Lower lobe of right lung (tissue), 2 donors: ENCODE measurements at places on chromosomes 1 and 21.

GRCh38 chr1:29749024-29749945 lies 513.0 kb downstream of the PTPRU start:
- no peak for DNase-seq
- no peak overlapping the region for H3K4me3 ChIP-seq
- H3K4me1 ChIP-seq = no peaks in the 10 kb centered on the region
- no peaks in the 10 kb centered on the region for H3K36me3 ChIP-seq
- peaks cover 16% of the 10 kb centered on the region for H3K27me3 ChIP-seq

- H3K27me3 ChIP-seq = peaks cover 93% of the 10 kb centered on the region
- H3K4me3 ChIP-seq = peak overlapping the region; percentile 6
- peaks cover 33% of the 10 kb centered on the region for H3K4me1 ChIP-seq
- no peaks in the 10 kb centered on the region for H3K36me3 ChIP-seq
- no peak overlapping the region for H3K27ac ChIP-seq
Observed at GRCh38 chr1:920521-920920, 3.2 kb upstream of the SAMD11 start.

DNA sequence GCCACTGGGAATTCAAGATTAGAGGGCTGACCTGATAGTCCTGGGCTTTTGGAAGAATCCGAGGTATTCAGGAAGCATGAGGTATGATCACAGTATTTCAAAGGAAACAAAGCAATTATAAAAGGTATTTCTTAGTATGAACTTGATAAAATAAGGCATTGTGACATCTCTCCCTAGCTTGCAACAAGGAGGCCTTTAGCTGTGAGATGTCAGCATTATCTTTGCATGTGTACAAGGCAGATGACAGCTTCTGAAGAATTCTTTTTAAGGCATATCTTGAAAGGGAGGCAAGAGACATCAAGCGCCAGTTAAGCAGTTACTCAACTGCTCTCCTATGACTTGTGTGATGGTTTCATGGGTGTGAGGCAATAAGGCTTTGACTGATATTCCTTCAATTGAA lies 1123.7 kb downstream of the PLA2G4A start:
- H3K4me1 ChIP-seq = no peaks in the 10 kb centered on the region
- H3K27ac ChIP-seq = no peak overlapping the region
- no peak overlapping the region for H3K4me3 ChIP-seq
- no peaks in the 10 kb centered on the region for H3K27me3 ChIP-seq
- H3K36me3 ChIP-seq = no peaks in the 10 kb centered on the region

- H3K4me3 ChIP-seq = no peak overlapping the region
- DNase-seq = no peak
- H3K36me3 ChIP-seq = no peaks in the 10 kb centered on the region
- no peaks in the 10 kb centered on the region for H3K27me3 ChIP-seq
- H3K4me1 ChIP-seq = no peaks in the 10 kb centered on the region
- no peak overlapping the region for H3K27ac ChIP-seq
Observed at GRCh38 chr1:169999331-169999741, 75.2 kb downstream of the KIFAP3 start.

GRCh38 chr1:223133306-223133823 lies 9.7 kb downstream of the TLR5 start:
- DNase-seq = no peak
- no peaks in the 10 kb centered on the region for H3K36me3 ChIP-seq
- no peaks in the 10 kb centered on the region for H3K27me3 ChIP-seq
- H3K27ac ChIP-seq = no peak overlapping the region
- peak overlapping the region; percentile 50 for H3K4me3 ChIP-seq
- H3K4me1 ChIP-seq = peaks cover 60% of the 10 kb centered on the region

DNA sequence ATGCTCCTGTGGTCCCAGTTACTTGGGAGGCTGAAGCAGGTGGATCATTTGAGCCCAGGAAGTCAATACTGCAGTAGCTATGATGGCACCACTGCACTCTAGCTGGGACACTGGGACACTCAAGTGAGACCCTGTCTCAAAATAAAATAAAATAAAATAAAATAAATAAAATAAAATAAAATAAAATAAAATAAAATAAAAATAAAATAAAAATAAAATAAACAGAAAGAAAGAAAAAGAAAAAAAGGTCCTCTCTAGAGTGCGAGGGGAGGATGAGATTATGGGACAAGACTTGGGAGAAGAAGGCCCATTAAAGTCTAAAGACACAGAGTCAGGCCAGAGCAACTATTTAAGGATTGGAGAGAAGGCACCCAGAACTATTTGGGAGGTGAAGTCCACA lies 172.5 kb downstream of the IER5 start:
- DNase-seq = no peak
- H3K27ac ChIP-seq = no peak overlapping the region
- no peak overlapping the region for H3K4me3 ChIP-seq
- no peaks in the 10 kb centered on the region for H3K27me3 ChIP-seq

GRCh38 chr1:29222686-29223085 lies 8.0 kb downstream of the MECR start:
- DNase-seq = no peak
- H3K4me3 ChIP-seq = no peak overlapping the region
- no peaks in the 10 kb centered on the region for H3K27me3 ChIP-seq
- H3K36me3 ChIP-seq = peaks cover 32% of the 10 kb centered on the region
- H3K4me1 ChIP-seq = no peaks in the 10 kb centered on the region

DNA sequence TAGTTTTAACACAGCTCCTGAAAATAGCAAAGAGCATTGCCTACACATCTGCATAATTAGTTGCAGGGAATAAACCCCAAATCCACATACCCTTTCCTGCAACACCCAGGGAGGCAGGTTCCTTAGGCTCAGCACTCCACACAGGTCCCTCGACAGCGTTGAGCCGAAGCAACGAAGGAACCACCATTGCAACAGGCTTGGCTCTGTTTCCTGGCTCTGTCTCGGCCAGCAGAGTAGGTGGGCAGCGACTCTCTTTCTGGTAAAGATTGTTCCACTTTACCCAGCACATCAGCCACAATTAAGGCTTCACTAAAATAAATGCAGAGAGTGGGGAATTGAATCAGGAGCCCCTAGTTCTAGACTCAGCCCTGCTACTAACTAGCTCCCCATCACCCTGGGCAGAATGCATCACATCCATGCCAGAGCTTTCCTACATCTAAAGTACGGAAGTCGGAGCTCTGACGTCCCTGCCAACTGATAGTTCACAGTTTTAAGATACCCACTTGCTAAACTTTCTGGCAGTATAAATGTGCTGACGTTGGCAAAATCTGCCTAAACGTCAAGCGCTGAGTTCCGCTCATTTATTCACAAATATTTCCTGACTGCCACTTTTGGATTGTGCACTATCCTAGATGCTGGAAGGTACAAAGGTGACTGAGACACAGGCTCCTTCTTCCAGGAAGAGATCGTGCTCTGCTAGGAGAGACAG lies 79.0 kb upstream of the COA6 start:
- H3K4me1 ChIP-seq = no peaks in the 10 kb centered on the region
- no peak overlapping the region for H3K27ac ChIP-seq
- H3K36me3 ChIP-seq = no peaks in the 10 kb centered on the region
- DNase-seq = no peak
- peaks cover 7% of the 10 kb centered on the region for H3K27me3 ChIP-seq

GRCh38 chr1:165703648-165704047 lies 5.3 kb upstream of the ALDH9A1 start:
- peaks cover 7% of the 10 kb centered on the region for H3K27me3 ChIP-seq
- no peak overlapping the region for H3K4me3 ChIP-seq
- no peak overlapping the region for H3K27ac ChIP-seq
- H3K4me1 ChIP-seq = no peaks in the 10 kb centered on the region
- DNase-seq = no peak

DNA sequence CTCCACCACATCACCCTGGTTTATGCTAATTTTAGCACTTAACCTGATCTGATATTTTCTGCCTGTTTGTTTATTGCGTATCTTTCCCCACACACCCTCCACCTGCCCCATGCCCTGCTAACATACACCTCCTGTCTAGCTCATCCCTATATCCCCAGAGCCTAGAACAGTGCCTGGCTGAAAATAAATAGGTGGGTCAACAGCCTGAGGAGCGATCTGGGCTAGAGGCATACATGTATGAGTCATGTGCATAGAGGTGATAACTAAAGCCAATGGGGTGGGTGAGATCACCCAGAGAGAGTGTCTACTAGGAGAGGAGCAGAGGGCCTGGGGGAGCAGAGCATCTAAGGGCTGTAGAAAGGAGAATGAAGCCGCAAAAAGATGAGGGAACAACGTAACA lies 2.7 kb downstream of the HTR1D start:
- H3K36me3 ChIP-seq = no peaks in the 10 kb centered on the region
- no peak for DNase-seq
- no peak overlapping the region for H3K4me3 ChIP-seq

GRCh38 chr1:31318146-31318545 lies 21.3 kb downstream of the ZCCHC17 start:
- H3K27me3 ChIP-seq = no peaks in the 10 kb centered on the region
- no peak overlapping the region for H3K4me3 ChIP-seq
- H3K36me3 ChIP-seq = peaks cover 67% of the 10 kb centered on the region
- DNase-seq = no peak
- H3K4me1 ChIP-seq = no peaks in the 10 kb centered on the region

DNA sequence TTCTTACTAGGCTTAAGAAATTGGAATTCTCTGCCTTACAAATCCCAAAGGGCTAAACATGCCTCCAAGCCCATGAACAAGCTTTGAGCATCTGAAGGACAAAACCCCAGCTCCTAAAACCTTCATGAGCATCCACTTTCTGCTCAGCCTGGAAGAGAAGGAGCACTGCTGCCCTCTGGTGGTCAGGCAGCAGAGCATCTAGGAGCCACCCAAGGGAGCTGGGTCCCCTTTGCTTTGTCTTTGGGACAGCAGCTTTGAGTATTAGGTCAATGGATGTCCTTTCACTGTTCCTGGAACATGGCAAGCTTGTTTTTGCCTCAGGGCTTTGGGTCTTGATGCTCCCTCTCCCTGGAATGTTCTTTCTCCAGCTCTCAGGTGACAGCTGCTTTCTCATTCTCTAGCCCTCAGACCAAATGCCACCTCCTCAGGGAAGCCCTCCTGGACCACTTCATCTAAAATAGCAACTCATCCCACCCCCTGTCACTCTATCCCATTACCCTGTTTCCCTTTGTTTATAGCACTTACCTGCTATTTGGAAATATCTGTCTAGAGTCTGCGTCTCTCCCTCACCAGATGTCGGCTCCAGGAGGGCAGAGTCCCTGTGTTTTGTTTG lies 25.7 kb downstream of the RAB7B start:
- peaks cover 6% of the 10 kb centered on the region for H3K4me1 ChIP-seq
- H3K27me3 ChIP-seq = no peaks in the 10 kb centered on the region
- peak; percentile 70 for DNase-seq
- no peak overlapping the region for H3K4me3 ChIP-seq
- H3K36me3 ChIP-seq = no peaks in the 10 kb centered on the region

- no peak for DNase-seq
- no peaks in the 10 kb centered on the region for H3K27me3 ChIP-seq
- H3K4me3 ChIP-seq = no peak overlapping the region
- H3K36me3 ChIP-seq = no peaks in the 10 kb centered on the region
- no peak overlapping the region for H3K27ac ChIP-seq
Observed at GRCh38 chr1:83104558-83104957, 894.4 kb downstream of the TTLL7 start.

DNA sequence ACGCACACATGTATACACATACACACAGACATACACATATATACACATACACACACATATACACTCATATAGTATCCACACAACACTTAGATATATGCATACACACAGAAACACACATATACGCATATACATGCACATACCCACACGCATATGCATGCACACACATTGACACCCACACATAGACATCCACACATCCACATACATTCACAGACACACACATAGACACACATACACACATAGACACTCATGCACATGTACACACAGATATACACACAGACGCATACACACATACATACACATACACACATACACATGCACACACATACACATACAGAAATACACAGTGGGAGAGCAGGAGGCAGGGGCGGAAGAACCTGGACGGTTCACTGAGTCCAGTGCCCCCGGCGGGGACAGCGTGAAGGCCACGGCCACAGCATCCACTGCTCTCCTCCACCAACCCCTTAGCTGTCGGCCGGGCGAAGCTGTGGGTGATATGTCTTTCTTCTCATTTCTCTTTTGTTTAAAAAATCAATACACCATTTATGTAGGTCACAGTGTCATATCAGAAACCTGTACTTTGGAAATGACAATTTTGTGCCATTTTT lies 2.8 kb upstream of the C1QB start:
- H3K36me3 ChIP-seq = no peaks in the 10 kb centered on the region
- H3K4me3 ChIP-seq = no peak overlapping the region
- H3K4me1 ChIP-seq = no peaks in the 10 kb centered on the region
- no peaks in the 10 kb centered on the region for H3K27me3 ChIP-seq

DNA sequence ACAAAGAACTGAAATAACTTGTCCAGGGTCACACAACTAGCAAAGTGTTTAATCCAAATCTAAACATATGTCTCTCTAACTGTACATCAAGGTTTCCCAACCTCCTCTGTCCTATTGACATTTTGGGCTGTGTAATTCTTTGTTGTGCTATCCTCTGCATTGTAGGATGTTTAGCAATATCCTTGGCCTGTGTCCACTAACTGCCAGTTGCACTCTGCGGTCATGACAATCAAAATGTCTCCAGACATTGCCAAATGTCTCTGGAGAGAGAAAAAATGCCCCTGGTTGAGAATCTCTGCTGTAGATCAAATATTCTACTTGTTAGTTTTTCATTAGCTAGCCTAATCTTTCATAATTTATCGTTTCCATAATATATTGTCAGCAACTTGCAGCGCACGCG lies 353.4 kb upstream of the NEGR1 start:
- DNase-seq = no peak
- no peaks in the 10 kb centered on the region for H3K36me3 ChIP-seq
- no peak overlapping the region for H3K4me3 ChIP-seq
- H3K27ac ChIP-seq = no peak overlapping the region
- H3K4me1 ChIP-seq = no peaks in the 10 kb centered on the region

GRCh38 chr1:57976216-57976615 lies 552.4 kb upstream of the DAB1 start:
- no peaks in the 10 kb centered on the region for H3K4me1 ChIP-seq
- DNase-seq = no peak
- no peak overlapping the region for H3K4me3 ChIP-seq
- no peak overlapping the region for H3K27ac ChIP-seq

DNA sequence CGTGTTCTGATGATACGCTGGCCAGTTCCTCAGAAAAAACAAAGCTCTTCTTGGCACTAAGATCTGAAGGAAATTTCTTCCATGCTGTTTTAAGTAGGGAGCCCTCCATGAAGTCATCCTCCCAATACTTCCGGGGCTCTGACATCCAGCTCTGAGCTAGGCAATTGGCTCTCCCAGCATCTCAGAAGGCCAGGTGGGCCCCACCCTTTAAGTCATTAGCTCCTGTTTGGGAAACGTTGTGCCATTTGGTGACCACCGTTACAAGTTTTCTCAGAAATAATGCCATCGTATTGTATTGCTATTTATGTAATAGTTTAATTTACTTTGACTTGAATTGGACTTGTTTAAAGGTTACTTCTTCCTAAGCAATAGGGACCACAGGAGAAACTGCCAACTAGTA lies 130.3 kb upstream of the EDN2 start:
- H3K4me1 ChIP-seq = peaks cover 38% of the 10 kb centered on the region
- H3K4me3 ChIP-seq = no peak overlapping the region
- H3K27me3 ChIP-seq = no peaks in the 10 kb centered on the region

DNA sequence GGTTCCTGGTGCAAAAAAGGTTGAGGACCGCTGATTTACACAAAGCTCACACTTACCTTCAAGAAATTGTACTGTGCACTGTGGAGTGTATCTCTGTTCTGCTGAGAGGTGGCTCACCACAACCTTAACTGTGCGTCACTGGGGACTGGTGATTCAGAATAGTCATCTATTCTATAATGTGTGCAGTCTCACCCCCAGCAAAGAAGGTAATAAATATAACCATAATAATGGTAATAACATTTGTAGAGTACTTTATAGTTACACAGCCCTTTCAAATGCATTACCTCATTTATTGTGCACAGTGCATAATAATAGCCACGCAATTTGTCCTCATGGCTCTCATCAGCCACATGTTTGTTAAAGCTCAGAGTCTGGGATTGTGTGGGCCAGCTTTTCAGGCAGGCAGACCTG lies 59.4 kb upstream of the DUSP10 start:
- H3K4me1 ChIP-seq = no peaks in the 10 kb centered on the region
- no peaks in the 10 kb centered on the region for H3K27me3 ChIP-seq
- no peak overlapping the region for H3K4me3 ChIP-seq
- H3K27ac ChIP-seq = no peak overlapping the region
